ENCODE measurements at places on chromosomes 16 and 17. TPM values are rescaled to one million over a fixed set of nuclear protein-coding genes. Genes with fewer than 3 reads are reported as not detected.
A peak's percentile ranks its signal among the peaks of the same experiment; 100 is the strongest.

DNA sequence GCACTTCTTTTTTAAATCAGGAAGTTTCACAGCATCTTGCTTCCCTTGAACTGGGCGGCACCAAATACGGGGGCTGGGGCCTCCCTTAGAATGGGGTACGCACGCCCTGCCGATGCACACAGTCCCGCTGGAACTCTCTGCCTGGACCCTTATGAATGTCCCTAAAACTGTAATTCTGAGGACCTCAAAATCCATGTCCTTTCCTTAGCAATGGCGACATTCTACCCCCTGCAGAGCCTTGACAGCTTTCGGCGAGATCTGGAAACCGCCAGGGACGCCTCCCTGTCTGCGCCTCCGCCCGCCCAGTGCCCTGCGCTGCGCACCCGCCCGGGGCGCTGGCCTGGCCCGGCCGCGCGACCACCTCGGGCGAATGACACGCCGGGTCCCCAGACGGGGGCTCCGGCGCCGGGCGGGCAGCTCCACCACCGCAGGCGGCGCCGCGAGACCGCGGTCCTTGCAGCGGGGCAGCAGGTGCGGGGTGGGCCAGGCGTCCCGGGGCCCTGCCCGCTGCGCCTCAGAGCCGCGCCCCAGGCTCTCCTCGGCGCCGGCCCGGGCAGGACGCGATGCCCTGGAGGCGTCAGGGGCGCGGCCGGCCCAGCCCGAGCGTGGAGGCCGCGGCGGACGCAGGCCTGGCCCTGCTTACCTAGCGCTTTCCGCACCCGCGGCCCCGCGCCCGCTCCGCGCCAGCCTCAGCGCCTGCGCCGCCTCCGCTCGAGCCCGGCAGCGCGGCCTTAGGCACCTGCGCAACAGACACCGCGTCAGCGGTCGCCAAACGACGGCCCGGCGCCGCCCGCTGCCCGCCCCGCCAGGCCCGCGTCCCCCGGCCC, 548 bp downstream of the HAGH start:
- no peak overlapping the region for H3K27ac ChIP-seq
- peak overlapping the region; percentile 94 for H3K4me3 ChIP-seq
- peaks cover 7% of the 10 kb centered on the region for H3K4me1 ChIP-seq
- peak; percentile 40 for DNase-seq

Gene EPX
- total RNA-seq: not detected

GRCh38 chr17:39926135-39926587, 1.2 kb downstream of the ORMDL3 start:
- no peak for DNase-seq
- H3K36me3 ChIP-seq: peaks cover 7% of the 10 kb centered on the region
- peak overlapping the region; percentile 69 for H3K4me3 ChIP-seq
- H3K4me1 ChIP-seq: peaks cover 18% of the 10 kb centered on the region

- H3K4me1 ChIP-seq: peaks cover 16% of the 10 kb centered on the region
- no peak overlapping the region for H3K27ac ChIP-seq
- no peaks in the 10 kb centered on the region for H3K36me3 ChIP-seq
- no peaks in the 10 kb centered on the region for H3K27me3 ChIP-seq
- DNase-seq: no peak
These were observed 288.8 kb downstream of the KIF2B start for GRCh38 chr17:54111576-54111975.

GRCh38 chr16:59385959-59386358, 651.8 kb upstream of the GOT2 start:
- no peaks in the 10 kb centered on the region for H3K36me3 ChIP-seq
- H3K27ac ChIP-seq: peak overlapping the region; percentile 46
- no peaks in the 10 kb centered on the region for H3K27me3 ChIP-seq
- DNase-seq: peak; percentile 61
- peaks cover 24% of the 10 kb centered on the region for H3K4me1 ChIP-seq
- no peak overlapping the region for H3K4me3 ChIP-seq

DNA sequence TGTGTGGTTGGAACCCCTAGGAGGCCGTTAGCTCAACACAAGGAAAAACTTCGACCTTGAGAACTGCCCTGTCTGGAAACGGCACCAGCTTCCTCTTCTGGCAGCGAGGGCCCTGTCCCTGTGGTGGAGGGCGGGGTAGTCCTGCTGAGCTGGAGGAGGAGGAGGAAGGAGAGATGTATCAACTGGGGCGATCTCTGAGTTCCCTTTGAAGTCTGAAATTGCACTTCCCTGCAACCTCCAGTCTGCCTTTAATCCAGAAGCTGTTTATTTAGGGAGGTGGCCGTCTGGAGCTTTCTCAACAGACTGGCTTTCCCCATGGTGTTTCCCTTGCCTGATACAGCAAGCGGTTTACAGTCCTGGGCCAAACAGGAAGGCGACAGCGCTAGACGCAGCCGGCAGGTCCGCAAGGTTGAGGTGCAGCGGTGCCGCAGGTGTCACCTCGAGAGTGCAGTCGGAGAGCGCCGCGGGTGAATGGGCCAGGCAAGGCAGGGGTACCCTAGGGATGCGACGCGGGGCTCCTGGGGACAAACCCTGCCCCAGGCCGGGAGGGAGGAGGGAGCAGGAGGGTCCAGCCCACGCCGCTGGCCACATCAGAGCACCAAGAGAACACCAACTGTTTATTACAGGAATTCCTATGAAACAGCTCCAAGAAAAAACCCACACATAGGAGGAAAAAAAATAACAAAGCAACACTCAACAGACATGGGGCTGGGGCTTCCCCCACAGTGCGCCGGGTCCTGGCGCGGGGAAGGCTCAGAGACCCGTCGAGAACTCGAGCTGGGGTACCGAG, 11.4 kb upstream of the MRPS23 start:
- H3K4me3 ChIP-seq: no peak overlapping the region
- no peaks in the 10 kb centered on the region for H3K36me3 ChIP-seq
- H3K27me3 ChIP-seq: no peaks in the 10 kb centered on the region
- H3K4me1 ChIP-seq: peaks cover 14% of the 10 kb centered on the region
- DNase-seq: no peak

Gene CDH11
- 0.33 TPM for total RNA-seq

Gene ARHGAP44
- total RNA-seq: 0.42 TPM
